Stimulated activated CD4-positive, alpha-beta T cell treated with anti-CD3 and anti-CD28 coated beads, Interleukin-1b, Interleukin-23, amount 100 ng/mL, for 48 hours (primary cell): ENCODE measurements at places on chromosomes 5 and 9.
A peak's percentile ranks its signal among the peaks of the same experiment; 100 is the strongest.

- DNase-seq, result no peak
Observed at GRCh38 chr9:99666571-99666970, 155.1 kb upstream of the NR4A3 start.

GRCh38 chr5:122141751-122142150 lies 12.4 kb downstream of the ZNF474 start:
- no peak for DNase-seq

GRCh38 chr5:85108471-85108870 lies 723.8 kb upstream of the EDIL3 start:
- no peak for DNase-seq

- no peak for DNase-seq
Observed at GRCh38 chr9:95516221-95516733, 494 bp downstream of the PTCH1 start.

- no peak for DNase-seq
Observed at GRCh38 chr9:34796924-34797323, 87.0 kb upstream of the CCL21 start.

DNA sequence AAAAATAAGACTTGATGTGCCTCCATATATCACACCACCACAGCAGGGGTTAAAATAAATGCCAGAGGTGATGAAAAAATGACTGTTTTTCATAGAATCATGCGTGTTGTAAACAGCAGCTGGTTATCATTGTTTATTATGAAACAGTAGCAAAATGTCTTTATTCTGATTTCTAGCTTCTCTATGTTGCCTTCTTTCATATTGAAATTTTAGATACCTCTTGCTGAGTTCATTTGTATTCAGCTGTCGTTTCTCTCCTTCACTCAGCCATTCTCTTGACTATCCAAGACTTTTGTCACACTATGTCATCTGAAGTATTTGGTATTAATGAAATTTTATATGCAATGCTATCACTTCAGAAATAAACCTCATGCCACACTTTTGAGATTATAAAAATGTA lies 465.0 kb downstream of the TAF11L14 start:
- DNase-seq, result no peak

- no peak for DNase-seq
Observed at GRCh38 chr9:87882627-87883026, at the start of gene SPATA31E1. SPATA31E1 (plus strand) TSS chr9:87882877; CDS start chr9:87882892, 15 bp downstream.

- DNase-seq, result peak; percentile 13
Observed at GRCh38 chr5:83721953-83722901, 1.6 kb upstream of the HAPLN1 start.

DNA sequence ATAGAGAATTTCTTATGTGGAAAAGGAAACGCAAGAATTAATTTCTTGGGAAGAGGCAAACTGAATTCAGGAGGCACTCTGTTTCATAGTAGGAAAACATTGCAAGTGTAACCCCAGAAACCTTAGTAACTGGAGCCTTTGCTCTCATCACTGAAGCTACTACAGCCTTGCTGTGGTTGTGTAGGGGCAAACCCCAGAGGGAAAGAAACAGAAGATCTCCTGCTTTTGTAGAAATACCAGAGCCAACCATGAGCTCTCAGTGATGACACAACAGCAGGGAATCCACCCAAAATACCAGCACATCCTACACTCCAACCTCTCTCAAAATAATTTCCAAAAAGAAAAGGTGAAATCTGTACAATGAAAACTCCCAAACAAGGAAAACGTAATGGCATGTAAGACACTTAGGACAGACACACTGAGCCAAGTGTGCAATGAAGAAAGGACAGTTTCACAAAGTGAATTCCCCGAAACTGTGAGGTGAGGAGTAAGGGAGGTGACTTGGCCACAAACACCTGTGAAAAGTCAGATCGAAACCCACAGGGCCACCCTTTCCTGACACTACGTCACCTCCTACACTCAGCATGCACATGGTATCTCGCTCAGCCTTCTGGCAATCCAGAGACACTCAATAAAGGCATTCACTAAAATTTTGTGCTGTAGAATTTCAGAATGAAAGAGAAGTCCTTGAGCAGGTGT lies 8.5 kb upstream of the ACSL6 start:
- DNase-seq, result peak; percentile 86

GRCh38 chr5:133371371-133372155 lies 240.8 kb downstream of the FSTL4 start:
- no peak for DNase-seq

GRCh38 chr5:116075191-116075831 lies 9.5 kb upstream of the COMMD10 start:
- DNase-seq, result peak; percentile 12

DNA sequence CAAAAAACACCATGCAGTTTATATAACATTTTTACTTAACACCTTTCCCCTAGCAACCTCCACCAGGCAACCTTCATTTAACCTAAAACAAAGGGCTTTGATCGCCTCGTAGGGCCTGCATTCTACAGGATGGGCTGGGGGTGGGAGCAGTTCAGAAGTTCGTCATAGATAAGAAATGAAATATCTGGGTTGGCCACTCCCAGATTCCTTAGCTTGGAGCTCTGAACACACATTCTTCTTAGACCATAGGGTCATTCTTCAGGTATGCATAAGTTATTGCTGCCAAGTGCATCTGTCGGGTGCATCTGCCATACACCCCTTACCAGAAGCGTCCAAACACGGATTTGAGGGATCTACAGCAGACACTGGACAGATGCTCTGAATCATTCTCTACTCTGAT lies 4.3 kb upstream of the SLC22A5 start:
- no peak for DNase-seq

DNA sequence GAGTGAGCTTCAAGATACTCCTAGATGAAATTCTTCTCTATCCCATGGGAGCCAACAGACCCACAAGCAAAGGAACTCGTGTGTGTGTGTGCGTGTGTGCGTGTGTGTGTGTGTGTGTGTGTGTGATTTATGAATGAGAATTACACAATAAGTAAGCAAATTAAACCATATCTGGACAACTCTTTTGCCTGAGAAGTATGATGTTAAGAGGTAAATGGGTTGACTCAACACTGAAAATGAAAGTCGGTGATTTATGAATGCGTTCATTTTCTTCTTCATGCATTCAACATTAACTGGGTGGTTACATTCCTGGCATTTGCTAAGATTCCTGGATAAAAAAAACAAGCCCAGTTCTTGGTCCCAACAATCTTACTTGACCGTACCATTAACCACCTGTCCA lies 171.3 kb upstream of the ZNF462 start:
- no peak for DNase-seq

DNA sequence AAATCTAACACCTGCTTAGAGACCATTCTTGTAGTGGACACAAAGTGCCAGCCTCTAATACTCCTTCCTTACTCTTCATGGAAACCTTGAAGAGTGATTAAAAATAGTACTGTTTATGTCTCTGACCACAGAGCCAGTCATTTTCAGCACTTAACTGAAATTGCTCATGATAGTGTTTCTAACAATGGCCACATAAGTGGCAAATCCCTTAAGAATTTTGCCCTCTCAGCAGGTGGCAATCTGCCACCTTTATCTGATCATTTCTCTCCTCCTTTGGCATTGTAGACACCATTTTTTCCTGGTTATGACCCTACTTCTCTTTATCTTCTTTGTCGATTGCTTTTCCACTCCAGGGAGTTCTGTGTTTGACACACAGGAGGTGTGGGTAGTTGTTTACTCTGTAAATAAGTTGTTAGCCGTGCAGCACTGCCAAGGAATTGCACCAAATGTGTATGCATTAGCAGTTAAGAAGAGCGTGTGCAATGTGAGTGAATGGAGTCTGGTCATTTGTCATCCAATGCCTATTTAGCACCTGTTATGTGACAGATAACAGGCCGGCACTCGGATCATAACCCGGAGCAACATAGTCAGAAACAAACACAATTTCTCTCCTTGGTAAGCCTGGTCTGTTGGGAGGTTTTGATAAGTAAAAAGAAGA lies 36.8 kb upstream of the STARD4 start:
- no peak for DNase-seq

- DNase-seq, result no peak
Observed at GRCh38 chr5:151570512-151571269, 20.4 kb downstream of the FAT2 start.

GRCh38 chr5:164998590-164998989 lies 1493.2 kb downstream of the MAT2B start:
- no peak for DNase-seq

DNA sequence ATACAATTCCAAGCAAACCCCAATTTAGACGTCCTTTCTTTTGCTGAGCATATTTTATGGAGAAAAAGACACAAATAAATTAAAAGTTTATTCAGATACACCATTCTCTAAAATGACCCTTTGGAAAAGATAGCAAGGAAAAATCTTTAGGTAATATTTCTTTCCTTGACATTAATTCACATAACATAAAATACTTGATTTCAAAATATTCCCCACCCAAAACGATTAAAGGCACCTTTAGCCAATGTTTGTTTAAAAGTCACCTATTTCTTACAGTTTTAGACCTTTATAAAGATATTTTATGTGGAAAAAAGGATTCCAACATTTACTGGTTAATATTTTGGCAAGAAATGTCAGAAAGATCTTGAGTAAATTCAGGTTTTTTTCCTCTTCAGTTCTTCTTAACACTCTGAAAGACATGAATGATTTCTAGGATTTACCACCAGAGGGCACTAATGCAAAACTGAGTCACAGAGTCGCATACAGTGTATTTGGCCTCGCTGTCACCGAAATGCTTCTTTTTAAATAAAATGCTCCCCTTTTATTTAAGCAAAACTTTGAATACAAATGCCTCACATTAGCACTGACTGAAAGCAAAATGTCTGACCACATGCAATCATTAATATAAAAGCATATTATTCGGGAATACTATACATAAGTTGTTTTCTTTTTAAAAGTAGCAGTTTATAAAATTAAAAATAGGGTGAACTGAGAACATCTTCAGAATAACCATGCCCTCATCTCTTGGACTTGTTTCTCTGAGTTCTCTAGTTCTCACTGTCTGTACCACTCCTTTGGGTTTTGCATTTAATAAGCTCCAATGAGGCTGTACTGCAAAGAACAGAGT lies 122.5 kb downstream of the SLC1A3 start:
- DNase-seq, result no peak

DNA sequence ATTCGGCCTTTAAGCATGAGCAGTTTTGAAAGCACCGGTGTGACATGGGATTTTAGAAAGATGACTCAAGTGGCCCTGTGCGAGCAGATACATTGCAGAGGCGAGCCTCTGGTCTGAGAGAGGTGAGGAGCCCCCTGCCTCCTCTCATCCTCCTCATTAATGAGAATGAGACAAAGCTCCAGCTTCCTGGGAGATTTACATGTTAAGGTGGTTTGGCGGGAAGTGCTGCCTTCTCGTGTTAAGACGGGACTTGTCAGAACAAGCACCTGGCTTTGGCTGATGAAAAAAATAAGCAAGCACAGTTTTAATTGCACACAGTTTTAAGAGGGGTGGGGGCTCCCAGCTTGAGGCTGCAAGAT lies 68.1 kb downstream of the ACTL7B start:
- DNase-seq, result no peak

GRCh38 chr5:42498000-42498399 lies 74.8 kb downstream of the GHR start:
- no peak for DNase-seq

GRCh38 chr5:1507457-1507856 lies 16.3 kb downstream of the LPCAT1 start:
- DNase-seq, result no peak

DNA sequence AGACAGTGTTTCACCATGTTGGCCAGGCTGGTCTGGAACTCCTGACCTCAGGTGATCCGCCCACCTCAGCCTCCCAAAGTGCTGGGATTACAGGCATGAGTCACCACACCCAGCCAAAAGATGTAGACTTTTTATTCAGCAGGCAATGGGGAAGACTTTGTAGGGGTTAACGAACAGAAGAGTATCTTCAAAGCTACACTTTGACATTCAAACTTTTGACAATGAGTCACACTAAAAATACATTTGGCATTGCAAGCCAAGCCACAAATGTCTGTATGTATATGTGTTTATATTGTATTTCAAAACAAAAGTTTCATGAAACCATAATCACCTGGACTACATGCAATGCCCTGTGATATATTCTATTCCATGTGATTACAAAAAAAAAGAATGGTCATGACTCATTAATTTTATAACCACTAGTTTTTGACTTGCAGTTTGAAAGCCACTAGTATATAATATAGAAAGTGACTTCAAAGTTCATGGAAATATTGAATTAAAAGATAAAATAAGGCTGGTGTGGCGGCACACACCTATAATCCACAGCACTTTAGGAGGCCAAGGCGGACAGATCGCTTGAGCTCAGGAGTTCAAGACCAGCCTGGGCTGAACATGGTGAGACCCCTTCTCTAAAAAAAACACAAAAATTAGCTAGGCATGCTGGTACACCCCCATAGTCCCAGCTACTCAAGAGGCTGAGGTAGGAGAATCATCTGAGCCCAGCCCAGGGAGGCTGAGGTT lies 8.3 kb downstream of the DIMT1 start:
- DNase-seq, result no peak
